ENCODE measurements at places on chromosomes 6 and 20. TPM values are rescaled to one million over a fixed set of nuclear protein-coding genes. Genes with fewer than 3 reads are reported as not detected.

ELOVL4 gene
- 4.1 TPM for total RNA-seq

BMP6 gene
- total RNA-seq, result 8.5 TPM

GRCh38 chr20:60210779-60211617 is 252.8 kb downstream of the CDH26 start:
- DNase-seq, result peak; percentile 30

DNA sequence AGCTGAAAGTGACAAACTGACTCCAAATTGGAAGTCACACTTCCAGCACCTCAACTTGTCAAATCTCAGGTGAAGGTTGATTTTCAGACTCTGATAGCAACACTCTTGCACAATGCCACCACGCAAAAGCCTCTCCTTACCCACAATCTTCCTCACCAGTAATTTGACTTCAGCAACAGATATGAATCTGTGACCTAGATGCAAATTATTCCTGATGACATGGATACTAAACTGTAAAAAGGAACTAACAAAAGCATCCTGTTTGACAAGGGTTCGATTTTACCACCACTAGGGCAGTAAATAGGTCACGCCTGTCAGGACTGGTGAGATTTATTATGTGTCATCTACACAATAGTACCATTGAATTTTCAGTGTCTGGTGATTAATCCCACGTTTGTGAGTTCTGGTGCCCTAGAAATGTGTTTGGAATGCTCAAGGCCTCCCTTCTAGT is 134.4 kb upstream of the COL21A1 start:
- no peak for DNase-seq

- DNase-seq, result no peak
These were observed 22.0 kb upstream of the SRC start for GRCh38 chr20:37323985-37324384.

- no peak for DNase-seq
These were observed 13.9 kb upstream of the DACT2 start for GRCh38 chr6:168333491-168333890.

GRCh38 chr6:138526822-138527235 is 27.5 kb upstream of the NHSL1 start:
- no peak for DNase-seq

DNA sequence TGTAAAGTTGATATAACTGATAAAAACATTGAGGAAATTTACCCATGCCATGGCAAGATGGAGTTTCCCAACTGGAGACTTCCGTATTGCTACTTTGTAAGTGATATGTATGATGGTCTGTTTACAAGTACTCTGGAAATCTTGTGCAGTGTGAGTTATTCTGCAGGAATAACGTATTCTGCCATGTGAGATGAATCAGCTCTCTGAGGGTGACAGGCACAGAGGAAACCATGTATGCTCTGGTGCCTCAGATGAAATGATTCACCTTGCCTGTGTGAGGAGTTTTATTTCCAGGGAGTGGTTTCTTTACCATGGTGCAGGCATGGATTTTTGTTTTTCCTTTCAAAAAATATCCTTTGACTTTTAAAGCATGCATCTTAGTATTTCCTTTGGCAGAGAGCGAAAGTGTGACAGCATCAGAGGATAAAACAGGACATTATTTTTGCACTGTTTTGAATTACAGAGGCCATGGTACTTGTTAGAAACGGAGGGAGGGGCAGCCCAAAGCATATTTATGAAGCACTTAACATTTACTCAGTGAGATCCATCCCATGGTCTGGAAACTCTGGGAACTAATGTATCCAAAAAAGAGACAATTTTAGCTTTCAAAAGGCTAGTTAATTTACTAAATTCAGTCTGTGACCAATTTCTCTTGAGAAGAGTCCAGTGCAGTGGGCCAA is 36.0 kb upstream of the MTRF1L start:
- no peak for DNase-seq

GRCh38 chr20:34143951-34144350 is 31.9 kb upstream of the EIF2S2 start:
- no peak for DNase-seq

All from uterus (tissue), 4 donors.